NCI-H1092 (cell line): ENCODE measurements at places on chromosomes 5 and 9.

- DNase-seq: no peak
Observed at GRCh38 chr9:89716559-89716958, 111.7 kb downstream of the GADD45G start.

- DNase-seq: no peak
Observed at GRCh38 chr5:177468329-177468684, 5.1 kb downstream of the DBN1 start.

DNA sequence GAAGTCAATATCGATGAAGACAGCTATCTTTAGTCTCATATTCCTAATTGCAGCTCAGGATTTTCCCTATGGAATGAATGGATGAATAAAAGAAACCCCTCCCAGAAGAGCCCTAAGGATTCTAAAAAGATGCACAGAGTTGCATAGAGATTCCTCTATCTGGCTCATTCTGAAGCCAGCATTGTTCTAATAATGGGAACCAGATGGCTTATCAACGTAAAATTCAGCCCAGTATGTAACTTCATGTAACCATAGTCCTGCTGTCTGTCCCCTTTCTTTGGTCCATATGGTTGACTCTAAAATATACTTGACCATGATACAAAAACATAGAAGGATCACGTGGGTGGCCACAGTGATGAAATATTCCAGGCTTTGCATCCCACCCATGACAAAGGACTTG is 508.6 kb downstream of the RASEF start:
- DNase-seq: no peak

DNA sequence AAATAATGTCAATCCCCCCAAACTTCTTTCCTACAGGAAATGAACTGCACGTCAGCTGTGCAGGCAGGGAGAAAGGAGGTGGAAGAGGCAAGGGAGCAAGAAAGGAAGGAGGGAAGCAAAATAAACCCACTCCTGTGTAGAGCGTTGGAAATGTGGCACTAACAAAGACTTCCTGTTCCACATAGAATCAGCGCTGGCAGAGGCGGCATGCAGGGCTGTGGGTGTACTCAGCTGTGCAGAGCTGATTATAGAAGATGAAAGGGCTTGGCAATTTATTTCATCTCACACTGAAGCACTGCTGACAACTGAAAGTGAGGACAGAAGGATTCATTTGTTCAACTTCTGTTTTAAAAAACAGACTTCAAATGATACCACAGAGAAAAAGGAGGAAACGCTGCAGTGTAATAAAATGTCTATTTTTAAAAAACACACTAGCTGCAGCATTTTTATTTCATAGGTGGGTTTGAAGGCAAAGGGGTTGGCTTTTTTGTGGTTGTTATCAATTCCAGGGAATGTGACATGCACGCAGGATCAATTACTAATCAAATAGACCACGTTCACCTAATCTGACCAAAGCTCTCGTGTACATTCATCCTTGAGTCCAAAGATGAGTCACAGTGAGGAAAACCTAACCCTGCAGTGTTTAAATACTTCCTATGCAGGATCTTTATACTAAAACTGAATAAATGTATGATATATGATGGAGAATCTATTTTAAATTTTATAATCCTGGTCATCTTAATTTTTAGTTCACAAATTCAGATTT is 583.5 kb downstream of the ZNF608 start:
- peak; percentile 51 for DNase-seq

DNA sequence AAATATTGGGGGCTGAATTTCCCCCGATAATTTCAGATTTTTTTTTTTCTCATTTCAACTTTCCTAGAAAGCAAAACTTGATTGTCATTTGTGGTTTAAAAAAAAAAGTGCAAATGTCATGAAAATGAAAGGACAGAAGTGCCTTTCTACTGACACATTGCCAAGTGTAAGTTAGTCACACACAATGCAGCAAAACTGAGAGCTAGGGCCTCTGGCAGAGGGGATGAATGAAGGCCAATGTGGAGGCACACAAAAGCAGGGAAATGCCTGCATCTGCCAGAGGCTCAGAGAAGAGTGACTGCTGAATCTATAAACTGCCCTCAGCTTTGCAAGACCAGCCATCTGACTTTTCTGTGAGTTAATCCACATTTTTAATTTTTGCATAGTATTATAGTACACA is 6.8 kb upstream of the IFNA5 start:
- no peak for DNase-seq

- no peak for DNase-seq
Observed at GRCh38 chr9:6641056-6641455, 4.5 kb downstream of the GLDC start.

- DNase-seq: no peak
Observed at GRCh38 chr9:135673941-135674340, 10.8 kb downstream of the LCN9 start.
